ENCODE measurements at places on chromosomes 3 and 15.

DNA sequence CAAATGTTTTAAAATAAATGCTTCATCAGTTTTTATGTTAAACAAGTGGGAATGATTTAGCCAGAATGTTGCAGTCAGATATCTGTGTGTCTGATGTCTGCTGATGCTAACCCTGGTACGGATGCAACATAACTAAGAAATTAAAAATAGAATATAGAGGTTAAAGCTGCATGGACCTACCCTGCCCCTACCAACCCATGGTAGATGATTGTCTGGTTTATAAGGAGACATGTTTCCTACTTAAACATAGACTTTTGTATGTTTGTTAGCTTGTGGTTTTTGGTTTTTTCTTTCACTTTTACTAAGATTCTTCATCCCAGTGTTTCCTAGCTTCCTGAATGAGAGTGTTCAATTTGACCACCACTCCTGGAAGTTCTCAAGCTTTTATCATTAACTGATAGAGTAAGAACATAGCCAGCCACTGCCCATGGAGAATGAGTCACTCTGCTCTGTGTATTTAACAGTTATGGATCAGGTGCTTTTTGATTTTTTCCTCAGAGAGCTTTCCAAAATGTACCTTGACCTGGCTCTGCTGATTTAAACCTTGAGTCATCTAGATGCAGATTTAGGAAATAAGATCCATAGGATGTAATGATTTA lies 70.7 kb upstream of the VEPH1 start:
- no peak for DNase-seq

DNA sequence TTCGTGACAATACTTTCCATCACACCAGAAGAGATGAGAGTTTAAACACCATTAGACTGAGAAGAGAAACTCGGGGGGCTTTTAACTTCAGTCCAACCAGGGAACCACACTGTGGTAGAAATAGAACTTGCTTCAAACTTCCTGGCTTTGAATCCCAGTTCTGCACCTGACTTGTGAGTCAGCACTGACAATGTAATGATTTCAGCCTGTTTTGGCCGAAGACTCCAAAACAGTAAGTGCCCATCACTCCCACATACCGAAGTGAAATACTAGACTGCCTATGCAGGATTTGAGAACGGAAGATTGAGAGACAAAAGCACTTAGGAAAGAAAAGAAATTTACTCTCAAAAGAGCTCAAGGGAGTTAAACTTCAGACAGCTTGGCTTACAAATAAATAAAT lies 27.0 kb downstream of the C2CD4B start:
- DNase-seq = no peak

GRCh38 chr15:35150361-35150760 lies 65.3 kb upstream of the NANOGP8 start:
- no peak for DNase-seq

- no peak for DNase-seq
Measured at GRCh38 chr3:188680189-188680588, 491.6 kb upstream of the TPRG1 start.
